ENCODE measurements at places on chromosomes 11 and 22.

DNA sequence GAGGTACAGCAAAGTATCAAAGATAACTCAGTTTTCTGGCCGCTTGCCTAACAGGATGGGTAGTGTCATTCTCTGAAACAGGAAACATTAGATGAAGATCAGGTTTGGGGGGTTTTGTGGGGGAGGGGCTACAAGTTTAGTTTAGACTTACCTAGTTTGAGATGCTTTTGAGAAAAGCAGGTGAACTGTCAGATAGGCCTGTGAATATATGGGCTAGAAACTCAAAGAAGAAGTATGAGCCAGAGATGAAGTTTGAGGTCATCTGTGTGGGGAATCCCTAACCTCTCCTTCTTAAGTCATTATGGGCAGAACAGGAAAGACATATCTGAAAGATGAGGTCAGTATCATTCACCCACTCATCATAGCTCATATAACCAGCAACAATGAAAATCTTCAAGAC is 11.9 kb downstream of the HOATZ start:
- DNase-seq, result no peak

- DNase-seq, result no peak
Measured at GRCh38 chr11:134625151-134625550, 213.1 kb upstream of the B3GAT1 start.

GRCh38 chr22:36727927-36728488 is 24.5 kb upstream of the CACNG2 start:
- no peak for DNase-seq

GRCh38 chr11:9606809-9607510 is 33.5 kb downstream of the WEE1 start:
- peak; percentile 78 for DNase-seq

Measured in GM23338 (cell line).